Fibroblast of skin of left biceps (primary cell): ENCODE measurements at places on chromosomes 4 and X.

GRCh38 chr4:118740869-118741268 lies 55.7 kb downstream of the METTL14 start:
- DNase-seq, result no peak

DNA sequence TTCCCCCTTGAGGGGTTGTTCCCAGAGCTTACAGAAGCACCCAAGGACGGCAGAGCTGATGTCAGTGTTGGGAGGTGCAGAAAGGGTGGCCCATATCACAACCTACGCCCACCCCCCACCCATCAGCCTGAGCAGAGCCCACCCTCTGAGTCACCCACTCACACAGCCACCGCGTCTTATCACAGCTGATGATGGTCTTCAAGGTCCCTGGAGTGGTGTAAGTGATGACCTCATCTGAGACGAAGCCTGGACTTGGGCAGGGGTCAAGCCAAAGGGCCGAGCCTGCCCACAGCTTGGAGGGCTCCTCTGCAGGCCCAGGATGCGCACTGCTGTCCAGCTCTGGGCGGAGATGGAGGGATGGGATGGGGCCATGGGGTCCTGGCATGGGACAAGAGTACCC lies 3.0 kb upstream of the HTRA3 start:
- DNase-seq, result no peak

DNA sequence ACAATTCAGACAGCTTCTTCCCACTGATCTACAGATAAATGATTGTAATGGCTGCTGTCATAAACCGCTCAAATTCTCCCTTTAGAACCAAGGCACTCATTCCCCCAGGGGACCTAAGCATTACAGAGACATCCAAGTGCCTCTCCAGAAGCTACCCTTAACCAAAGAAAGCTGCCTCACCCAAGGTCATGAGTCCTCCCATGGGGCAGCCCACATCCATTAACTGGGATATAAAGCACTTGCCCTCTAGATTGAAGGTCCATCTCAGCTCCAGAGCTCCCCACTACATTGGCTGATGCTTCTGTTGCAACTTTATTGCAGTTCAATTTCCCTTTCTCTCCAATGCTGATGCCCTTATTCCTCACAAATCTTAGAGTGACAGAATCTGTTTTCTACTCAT lies 40.5 kb upstream of the DCAF8L2 start:
- DNase-seq, result no peak

DNA sequence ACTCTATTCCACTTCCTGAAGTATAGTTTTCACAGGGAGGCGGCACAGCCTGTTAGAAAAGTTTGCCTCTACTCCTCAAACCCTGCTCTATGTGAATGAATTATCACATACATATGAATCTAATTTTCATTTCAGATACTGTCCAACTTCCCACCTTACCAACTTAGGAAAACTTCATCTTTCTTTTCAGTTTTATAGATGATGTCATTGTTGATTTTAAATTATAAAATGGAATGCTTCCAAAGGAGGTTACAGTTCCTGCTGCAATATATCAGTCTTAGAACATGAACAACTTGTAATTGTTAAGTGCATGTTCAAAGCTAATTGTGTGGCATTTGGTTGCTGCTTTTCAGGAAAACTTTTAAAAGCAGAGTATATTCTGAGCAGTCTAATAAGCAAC lies 92.4 kb downstream of the NEUROG2 start:
- DNase-seq, result no peak

- no peak for DNase-seq
These were observed 129.4 kb downstream of the MAGEE2 start for GRCh38 chrX:75655627-75656026.

- no peak for DNase-seq
These were observed 231.4 kb upstream of the GPC4 start for GRCh38 chrX:133646719-133647116.
